ENCODE measurements at places on chromosomes 2 and 18.
A peak's percentile ranks its signal among the peaks of the same experiment; 100 is the strongest.

- no peak for DNase-seq
Measured at GRCh38 chr18:50311650-50312049, 24.2 kb upstream of the CXXC1 start.

- no peak for DNase-seq
Measured at GRCh38 chr18:79756143-79756500, 41.6 kb upstream of the KCNG2 start.

- DNase-seq = no peak
Measured at GRCh38 chr2:25582077-25582830, 91.1 kb downstream of the DTNB start.

- DNase-seq = no peak
Measured at GRCh38 chr18:22114526-22115321, 54.7 kb upstream of the GATA6 start.

DNA sequence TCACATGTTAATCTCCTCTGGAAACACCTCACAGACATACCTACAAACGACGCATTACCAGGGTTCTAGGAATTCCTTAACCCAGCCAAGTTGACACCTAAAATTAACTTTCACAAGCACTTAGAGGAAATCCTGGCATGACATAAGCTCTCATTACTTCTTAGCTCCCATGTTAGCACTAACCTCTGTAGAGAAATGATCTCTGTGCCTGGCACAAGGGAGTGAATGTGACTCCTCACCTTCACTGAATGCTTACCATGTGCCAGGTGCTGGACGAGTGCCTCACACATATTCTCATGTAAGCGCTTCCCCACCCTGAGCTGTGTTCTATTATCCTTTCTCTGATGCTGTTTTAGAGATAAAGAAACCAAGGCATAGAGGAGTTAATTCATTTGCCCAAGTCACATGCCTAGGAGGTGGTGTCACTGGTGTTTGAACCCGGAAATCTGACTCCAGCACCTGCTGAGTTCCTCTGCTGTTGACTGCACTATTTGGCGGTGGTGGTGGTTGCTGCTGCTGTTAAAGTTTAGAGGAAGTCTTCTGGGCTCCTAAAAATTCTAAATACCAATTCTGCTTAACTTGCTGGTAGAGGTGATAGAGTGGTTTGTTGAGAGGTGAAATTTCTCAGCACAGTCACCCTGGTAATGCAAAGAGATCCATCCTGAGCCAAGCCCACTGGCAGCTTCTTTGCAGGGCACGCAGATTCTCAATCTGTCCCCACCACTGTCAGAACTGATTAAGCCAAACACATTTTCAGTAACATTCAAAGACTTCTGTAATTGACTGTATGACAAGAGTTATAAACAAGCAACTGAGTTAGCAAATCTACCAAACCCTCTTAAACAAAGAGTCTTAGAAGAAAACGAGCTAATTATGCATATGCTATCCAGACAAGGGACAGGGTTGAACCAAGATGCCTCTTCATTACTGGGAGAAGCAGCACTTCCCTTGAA lies 200.3 kb downstream of the CMPK2 start:
- DNase-seq = no peak

DNA sequence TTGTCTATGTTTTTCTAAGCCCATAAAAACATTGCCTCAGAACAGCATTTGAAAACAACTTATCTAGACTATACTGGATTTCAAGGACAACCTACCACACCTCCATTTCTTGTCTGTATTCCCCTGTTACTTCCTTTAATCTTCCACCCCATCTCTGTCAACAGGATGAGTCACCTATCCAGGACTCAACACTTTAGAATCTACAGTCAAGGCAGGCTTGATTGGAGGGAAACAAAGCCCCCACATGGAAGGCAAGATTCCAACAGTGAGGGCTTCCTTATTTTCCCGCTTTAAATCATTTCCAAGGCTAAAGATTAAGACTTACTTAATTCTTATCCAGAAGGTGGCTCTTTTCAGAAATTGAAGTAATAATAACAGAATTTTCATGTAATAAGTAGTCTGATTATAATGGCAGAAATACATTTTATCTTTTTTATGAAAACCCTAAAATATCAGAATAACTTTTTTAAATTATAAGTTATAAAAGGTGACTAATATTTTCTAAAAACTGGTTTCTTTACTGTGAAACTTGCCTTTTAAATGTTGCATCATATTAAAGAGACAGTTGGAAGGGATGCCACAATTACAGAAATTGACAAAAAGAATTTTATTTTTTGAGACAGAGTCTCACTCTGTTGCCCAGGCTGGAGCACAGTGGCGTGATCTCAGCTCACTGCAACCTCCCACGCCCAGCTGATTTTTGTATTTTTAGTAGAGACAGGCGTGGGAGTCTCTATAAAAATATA lies 138.7 kb upstream of the CCDC150 start:
- no peak for DNase-seq

- DNase-seq = peak; percentile 79
Measured at GRCh38 chr2:127049927-127050802, 56.8 kb downstream of the BIN1 start.

DNA sequence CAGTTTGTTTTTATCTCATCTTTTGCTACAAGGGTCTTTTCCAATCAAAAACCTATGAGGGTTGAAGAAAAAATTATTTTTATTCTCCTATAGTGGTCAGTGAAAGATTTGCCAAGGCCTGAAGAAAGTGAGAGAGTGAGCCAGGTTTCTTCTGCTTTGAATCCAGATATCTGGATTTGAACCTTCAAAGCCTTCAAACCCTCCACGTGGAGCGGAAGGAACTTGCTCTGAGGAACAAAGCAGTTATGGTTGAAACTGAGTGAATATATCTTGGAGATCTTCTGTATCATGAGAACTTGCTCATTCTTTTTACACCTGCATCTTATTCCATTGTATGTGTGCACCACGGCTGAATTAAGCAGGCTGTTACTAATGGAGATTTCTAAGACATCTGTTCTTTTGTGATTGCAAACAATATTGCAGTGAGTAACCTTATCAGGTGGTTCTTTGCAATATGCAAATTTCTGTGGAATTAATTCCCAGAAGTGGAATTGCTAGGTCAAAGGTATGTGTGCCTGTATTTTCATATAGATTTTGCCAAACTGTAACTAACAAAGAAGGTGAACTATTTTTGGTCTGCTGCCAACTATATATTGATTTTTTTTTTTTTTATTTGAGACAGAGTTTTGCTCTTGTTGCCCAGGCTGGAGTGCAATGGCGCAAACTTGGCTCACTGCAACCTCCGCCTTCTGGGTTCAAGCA lies 147.9 kb downstream of the B3GNT2 start:
- DNase-seq = no peak

DNA sequence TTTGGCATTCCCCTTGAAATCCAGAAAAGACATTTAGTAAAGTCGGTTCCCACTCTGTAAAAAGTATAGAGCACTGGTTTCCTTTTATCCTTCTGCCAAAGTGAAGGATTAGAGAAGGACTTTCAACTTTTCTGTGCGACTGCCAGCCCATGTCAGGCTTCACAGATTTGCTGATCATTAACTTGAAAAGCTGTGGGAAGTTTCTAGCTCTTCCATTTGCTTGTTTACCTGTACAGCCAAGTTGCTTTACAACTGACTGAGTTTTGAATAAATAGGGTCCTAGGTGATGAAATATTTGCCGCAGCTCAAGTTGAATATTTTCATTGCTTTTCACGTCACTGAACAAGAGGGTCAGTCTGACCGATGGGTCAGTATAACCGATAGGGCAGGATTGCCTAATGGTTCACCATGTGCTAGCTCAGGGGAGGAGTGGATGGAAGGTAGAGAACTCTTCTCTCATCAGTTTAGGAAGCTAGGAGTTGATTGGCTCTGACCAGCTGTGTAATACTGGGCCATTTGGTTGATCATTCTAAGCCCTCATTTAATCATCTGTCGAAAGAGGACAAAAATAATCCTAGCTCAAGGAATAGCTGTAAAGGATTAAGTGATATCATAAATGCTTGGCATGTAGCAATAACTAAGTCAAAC lies 30.4 kb downstream of the UPP2 start:
- DNase-seq = no peak

DNA sequence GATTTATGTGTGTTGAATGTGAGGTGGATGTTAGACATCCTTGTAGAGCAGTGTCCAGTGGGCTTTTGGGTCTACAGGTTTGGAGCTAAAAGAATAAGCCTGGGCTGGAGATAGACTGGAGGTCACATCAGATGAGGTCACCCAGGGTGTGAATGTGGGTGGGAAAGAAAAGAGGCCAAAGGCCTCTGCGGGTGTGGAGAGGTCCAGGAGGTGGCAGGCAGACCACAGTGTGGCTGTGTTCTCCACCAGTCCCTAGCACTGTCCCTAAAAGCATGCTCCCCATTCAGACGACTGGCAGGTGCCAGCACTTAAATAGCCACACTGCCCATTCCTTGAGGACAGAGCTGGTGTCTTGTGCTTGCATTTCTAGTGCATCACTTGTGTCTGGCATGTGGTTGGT lies 4.1 kb downstream of the ATG4B start:
- no peak for DNase-seq

DNA sequence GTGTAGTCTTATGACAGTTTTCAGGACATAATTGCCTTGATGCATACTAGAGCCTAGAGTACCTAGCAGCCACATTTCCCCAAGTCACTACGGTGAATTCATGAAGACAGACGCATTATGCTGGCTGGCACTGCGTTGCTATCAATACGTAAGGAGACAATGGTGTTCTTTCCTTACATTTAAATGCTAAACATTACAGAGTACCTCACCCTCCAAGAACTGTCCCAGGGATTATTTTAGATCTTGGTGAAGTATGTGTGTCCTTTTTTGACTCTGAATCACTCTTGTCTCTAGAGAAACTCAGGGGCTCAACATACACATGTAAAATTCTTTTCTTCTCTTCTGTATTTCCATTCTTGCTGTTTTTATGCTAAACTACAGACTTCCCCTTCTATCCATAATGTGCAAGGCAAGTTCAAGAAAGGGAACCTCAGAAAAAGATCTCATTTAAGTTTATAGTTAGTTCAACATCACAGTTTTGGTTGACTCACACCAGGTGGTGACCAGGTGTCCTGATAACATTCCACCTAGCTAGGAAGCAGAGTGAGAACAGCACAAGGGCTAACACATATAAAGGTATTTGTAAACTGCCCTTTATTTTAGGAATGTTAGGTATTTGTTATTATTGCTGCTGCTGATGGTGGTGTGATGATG lies 212.4 kb upstream of the HNRNPA3 start:
- no peak for DNase-seq

- DNase-seq = no peak
Measured at GRCh38 chr2:226158940-226159339, 640.7 kb downstream of the IRS1 start.

GRCh38 chr2:149562324-149562723 lies 25.3 kb downstream of the MMADHC start:
- no peak for DNase-seq

DNA sequence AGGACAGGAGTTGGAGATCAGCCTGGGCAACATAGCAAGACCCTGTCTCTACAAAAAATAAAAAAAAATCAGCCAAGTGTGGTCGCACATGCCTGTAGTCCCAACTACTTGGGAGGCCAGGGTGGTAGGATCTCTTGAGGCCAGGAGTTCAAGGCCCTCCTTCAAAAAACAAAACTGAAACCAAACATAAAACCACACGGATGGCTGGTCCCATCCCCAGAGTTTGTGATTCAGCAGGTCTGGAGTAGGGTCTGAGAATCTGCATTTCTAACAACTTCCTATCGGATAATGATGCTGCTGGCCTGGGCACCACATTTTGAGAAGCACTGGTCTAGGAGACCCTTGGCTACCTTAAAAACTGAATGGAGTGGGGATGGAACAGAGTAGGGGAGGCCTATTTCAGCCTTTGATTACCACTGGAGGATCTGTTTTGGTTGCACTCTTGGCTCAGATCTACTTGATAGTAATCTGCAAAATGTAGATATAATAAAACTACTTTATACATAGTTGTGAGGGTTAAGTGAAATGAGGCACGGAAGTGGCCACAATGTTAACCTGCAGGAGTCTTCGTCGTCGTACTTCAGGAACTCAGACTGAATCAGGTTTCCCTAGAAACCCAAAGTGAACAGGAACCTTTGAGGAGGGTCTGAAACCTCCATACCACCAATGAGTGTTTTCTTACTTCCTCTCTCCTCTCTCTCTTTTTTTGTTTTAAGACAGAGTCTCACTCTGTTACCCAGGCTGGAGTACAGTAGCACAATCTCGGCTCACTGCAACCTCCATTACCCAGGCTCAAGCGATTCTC lies 25.5 kb upstream of the NFE2L2 start:
- DNase-seq = no peak

DNA sequence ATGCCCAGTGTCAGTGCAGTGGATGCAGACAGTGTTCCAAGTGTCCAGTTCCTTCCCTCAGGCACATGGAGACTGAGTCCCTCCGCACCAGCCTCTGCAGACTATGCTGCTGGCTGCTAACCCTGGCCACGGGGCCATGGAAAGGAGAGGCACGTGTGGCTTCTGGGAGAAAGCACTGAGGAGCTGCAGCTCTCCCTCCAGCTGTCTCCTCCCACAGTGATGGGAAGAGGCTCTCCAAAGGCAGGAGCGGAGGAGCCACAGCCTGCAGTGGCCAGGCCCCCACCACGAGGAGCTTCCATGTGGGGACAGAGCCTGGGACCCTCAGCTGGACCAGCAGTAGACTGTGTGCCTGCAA lies 141.1 kb downstream of the NDUFA10 start:
- no peak for DNase-seq

DNA sequence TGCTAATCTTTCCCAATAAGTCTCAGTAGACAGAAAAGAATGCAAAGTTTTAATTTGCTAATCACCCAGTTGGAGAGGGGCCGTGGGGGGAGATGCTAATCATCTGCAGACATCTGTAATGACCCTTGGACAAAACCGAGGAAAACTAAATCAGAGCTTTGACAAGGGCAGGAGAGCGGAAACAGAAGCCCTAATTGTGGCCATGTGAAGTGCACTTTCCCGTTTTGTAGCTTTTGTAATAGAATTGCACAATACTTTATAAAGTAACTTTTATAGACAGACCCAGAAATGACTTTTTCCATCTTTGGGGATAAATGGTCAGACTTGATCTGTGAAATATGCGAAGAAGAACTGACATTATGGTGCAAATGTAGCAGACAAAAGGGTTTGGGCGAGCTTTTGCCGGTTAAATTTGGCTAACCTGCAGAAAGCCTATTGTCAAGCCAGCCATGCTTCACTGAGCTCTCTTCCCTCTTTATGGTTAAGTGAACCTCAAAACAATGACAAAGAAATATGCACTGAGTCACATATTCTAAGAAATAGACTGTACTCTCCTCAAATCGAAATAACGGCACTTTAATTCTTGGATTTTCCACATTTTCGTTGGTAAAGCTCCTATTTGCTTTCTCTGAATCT lies 980.1 kb upstream of the POU3F3 start:
- DNase-seq = no peak

GRCh38 chr2:239588451-239589269 lies 187.8 kb upstream of the HDAC4 start:
- DNase-seq = no peak

- no peak for DNase-seq
Measured at GRCh38 chr2:1972948-1973347, 228.6 kb upstream of the PXDN start.

DNA sequence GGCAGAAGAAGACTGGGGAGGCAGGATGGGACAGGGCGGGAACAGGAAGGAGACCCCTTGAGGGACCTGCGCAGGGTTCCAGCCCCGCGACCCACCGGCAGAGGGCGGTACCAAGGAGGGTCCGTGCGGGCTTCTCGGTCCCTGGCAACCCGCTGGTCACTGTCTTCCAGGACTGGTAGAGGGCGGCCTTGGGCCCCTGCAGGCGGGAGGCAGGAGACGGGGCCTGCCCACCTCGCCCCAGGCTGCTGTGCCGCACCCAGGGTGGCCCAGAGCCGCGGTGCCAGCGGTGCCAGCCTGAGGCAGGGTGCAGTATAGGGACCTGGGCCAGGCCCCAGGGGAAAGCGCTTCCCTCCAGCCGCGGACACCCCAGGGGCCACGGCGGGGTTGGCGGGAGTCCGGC lies 34.5 kb downstream of the NEURL3 start:
- DNase-seq = peak; percentile 76

Data from left ventricle myocardium superior (tissue), 1 donor.